Activated gamma-delta T cell treated with Interleukin-2 at 50 U/mL for 16 hours (primary cell): ENCODE measurements at places on chromosomes 3 and 15.

- DNase-seq: no peak
These were observed 43.5 kb upstream of the GRIP2 start for GRCh38 chr3:14583548-14584091.

DNA sequence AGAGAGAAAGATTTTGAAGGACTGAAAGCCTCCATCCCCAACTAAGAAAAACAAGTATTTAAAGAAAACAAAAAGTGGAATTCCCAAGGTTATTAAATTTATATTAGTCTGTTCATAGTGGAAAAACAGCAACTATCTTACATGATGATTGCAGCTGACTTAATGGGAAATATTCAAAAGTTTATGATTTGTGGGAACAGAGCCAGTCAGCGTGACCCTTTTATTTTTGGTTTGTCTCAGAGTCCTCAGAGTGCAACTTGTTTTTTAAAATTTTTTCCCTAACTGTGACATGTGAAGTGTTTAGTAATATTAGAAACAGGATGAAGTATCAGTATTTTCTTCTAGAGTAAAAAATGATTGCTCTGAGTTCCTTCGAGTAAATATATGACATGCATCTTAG, 441.9 kb upstream of the MCTP2 start:
- DNase-seq: no peak

DNA sequence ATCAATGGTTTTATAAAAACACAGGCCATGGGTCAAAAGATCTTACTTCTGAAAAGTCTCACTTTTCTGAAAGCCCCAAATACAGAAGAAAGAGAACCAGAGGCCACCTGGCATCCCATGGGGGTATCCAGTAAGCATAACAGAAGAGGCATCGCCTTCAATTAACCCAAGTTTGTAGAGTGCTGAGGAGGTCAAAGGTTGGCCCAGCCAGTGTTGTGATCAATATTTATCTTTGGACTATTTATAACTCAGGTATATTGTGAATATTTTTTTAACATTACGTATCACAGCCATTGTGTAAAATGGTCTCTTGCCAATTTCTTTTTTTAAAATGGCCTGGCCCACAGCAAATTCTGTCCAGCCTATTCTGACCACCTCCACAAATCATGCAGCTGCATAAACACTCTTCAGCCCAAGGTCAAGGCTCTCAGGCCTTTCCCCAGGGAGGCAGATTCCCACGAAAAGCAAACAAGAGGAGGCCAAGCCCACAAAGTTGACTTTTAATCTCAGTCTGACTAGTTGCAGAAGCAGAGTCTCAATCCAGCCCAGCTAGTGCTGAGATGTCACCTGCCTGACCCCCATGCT, 26.2 kb upstream of the SPTBN5 start:
- DNase-seq: no peak

GRCh38 chr3:178090899-178091298, 445.3 kb upstream of the KCNMB2 start:
- no peak for DNase-seq

DNA sequence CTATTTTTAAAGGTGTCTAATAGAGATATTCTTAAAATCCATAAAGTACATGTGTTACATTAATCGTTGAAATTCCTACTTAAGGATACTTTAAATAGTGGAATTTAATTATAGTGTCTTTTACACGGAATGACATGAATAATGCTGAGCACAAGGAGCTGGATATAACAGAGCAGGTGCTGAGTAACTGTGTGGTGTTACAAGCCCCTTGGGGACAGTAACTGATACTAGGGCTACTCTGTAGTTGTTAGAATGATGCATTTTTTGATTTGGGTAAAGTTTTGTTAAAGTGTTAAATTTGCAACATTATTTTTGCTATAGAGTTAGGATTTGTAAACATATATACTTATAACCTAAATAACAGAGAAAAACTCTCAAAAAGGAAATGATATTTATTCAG, 1496.1 kb downstream of the OTOL1 start:
- no peak for DNase-seq

DNA sequence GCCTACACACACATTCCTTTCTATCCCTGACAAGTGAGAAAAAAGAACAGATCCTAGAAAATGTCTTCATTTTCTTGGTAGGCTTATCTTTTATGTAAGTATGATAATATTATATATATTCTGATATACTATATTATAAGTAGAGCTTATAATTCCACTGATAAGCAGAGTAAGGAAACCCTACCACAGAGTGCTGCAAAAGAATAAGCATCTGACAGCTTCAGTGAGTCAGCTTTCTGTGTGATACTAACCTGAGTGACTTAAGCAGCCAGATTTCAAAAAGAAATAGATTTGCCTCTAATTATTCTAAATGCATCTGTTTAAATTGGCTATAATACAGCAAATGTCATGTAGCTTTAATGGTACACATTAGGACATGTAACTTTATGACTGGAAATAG, 656.0 kb downstream of the MCTP2 start:
- no peak for DNase-seq

- DNase-seq: no peak
These were observed 257.4 kb upstream of the CBLB start for GRCh38 chr3:106126067-106126845.

- DNase-seq: no peak
These were observed 109.5 kb downstream of the STAC start for GRCh38 chr3:36489679-36490425.

- no peak for DNase-seq
These were observed 55.7 kb downstream of the SRGAP3 start for GRCh38 chr3:9193633-9194195.
